NCI-H524 treated with DMSO at 0.1 percent for 48 hours (cell line): ENCODE measurements at places on chromosomes 6 and 20.
A peak's percentile ranks its signal among the peaks of the same experiment; 100 is the strongest.

- no peak for DNase-seq
Observed at GRCh38 chr20:24254480-24254879, 214.9 kb upstream of the SYNDIG1 start.

DNA sequence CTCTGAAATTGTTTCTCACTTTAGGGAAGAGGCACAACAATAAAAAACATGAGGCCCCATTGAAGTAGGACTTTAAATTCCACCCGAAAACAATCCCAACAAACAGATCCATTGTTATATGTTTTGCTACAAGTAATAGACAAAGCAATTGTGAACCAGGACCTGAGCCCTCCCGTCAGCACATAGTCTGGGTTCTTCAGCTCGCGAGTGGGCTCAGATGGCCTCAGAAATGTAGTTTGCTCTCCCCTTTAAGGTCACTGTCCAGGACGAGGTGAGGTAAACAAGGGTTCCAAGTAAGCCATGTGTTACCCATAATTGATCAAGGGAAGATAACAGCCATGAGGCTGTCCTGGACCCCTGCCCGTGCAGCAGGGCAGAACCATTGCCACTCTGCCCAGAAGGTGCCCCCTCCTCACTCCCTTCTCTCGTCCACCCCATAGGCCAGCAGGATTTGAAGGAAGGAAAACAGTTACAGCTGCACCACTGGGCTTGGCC lies 160.1 kb upstream of the QKI start:
- no peak for DNase-seq

- DNase-seq: no peak
Observed at GRCh38 chr20:58306421-58307261, 2.9 kb upstream of the RAB22A start.

DNA sequence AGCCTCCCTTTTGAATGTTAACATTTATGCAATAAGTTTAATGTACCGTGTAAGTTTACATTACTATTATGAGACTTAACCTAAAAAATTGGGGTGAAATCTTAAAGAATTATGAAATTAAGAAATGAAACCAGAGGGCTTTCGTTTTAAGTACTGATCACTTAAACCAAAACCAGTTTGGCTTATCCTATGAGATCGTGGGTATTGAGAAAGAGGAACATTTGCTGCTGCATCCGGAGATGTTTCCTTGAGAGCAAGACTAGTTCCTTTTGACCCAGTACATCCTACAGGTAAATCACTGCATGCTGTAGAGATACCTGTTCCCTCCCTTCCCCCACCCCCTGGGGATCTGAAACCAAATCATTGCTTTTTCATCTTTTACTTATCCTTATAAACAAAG lies 201.3 kb downstream of the ESR1 start:
- DNase-seq: no peak

GRCh38 chr6:126848119-126848518 lies 270.4 kb upstream of the RSPO3 start:
- DNase-seq: no peak

DNA sequence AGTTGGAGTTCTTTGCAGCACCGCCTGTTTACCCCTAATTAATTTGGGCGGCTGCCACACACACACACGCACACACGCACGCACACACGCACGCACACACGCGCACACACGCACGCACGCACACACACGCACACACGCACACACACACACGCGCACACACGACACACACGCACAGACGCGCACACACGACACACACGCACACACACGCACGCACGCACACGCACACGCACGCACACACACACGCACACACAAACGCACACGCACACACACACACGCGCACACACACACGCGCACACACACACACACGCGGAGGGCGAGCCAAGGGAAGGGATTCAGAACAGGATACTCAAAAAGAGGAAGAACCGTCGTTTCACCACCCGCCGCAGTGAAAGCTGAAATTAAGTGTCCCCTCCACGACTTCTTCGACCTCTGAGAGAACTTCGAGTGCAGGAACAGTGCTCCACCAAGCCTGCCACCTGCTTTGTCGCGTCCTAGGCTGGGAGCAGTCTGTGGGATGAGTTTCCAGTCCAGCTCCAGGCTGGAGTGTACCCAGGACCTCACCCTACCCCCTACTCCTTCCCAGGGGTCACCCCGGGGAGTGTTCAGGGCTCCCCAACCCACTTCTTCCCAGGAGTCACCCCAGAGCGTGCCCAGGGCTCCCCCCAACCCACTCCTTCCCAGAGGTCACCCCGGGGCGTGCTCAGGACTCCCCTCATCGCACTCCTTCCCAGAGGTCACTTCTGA lies 1.1 kb downstream of the RNASET2 start:
- no peak for DNase-seq

DNA sequence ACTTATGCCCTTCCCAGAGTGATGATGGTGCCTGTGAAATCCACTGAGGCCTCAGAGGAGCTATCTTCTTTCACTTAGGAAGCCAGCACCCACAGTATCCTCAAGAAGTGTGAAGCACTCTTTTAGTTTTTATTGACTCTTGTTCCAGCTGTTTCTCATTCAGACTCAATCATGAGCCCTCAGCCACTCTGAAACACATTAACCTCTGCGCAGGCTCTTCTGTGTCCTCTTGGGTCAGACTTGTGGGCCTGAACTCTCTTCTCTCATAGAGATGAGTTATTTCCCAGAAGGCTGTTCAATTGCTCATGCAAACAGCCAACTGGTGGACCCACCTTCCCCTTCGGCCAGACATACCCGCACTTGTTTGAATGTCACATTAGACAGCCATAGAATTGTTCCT lies 27.8 kb upstream of the PREP start:
- peak; percentile 11 for DNase-seq

DNA sequence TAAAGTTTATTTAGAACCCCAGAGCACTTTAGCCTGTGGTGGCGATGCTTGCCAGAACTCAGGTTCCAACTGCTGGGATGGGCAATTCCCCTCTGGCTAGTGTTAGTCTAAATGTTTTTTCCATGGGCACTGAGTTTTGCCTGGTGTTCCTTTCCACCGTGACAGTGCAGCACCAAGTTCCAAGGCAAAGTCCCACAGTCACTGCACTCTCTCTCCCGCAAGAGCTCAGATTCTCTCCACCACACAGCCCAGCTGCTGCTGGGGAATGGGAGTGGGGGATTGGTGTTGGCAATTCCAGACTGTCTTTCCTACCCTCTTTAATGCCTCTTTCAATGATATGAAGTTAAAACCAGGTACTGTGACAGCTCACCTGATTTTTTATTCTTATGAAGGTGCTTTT lies 247.6 kb downstream of the ALDH8A1 start:
- DNase-seq: no peak

DNA sequence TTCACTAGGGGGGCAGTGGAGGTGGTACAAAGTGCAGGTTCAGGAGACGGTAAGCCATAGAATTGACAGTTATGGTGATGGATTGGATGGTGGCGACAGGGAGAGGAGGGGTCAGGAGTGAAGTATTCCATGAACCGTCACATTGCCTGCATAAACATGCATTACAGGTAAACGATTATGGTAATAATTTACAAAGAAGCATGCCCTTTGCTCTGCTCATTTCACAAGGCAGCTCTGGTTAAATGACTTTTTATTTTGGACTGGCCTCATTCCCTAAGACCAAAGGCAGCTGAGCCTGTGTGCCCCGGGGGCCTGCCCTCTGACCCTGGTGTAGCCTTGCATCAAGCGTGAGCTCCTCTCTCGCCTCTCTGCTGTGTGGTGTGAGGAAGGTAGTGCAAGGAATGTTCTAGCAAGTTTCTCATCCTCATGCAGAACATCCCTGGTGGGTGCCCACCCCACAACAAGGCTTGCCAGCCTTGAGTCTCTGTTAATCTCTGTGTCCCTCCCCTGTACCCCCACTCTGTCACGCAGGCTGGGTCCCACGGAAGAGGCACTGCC lies 59.0 kb downstream of the PPP1R14C start:
- DNase-seq: no peak

GRCh38 chr20:24303393-24304170 lies 165.8 kb upstream of the SYNDIG1 start:
- DNase-seq: no peak
